ENCODE measurements at places on chromosomes 4 and X. TPM values are rescaled to one million over a fixed set of nuclear protein-coding genes. Genes with fewer than 3 reads are reported as not detected.

GRCh38 chrX:104084534-104085277 is 8.7 kb upstream of the TMSB15C start:
- no peak for DNase-seq

DNA sequence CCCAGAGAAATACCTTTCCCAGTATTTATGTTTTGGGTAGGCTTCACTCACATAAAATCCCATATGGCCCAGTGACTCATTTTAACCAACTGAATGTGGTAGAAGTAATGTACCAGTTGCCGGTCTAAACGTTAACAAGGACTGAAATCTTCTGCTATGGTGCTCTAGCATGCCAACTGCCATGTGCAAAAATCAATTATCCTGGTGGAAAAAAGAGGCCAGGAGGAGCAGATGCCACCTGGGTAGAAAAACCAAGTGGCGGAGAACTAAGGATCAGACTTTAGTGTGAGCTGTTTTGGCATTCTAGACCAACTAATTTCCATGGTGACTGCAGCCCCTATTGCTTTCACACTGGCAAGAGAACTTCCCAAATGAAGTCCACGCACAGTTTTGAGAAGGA is 1660.7 kb upstream of the ADGRL3 start:
- DNase-seq, result no peak

DNA sequence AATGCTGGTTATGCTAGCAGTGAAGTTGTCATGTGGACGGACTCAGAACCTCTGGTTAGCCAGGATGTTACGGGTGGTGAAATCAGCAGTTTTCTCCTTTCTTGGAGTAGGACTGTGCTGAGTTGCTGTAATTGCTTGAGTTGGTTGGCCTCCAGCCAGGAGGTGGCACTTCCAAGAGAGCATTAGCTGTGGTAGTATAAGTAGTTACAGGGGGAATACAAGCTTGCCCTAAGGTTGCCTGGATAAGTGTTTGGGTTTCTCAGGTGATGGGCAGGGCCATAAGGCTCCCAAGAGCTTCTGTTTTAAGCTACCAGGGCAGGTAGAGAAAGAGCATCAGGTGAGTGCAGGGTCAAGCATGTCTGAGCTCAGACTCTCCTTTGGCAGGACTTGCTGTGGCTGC is 103.0 kb downstream of the ZNF518B start:
- DNase-seq, result no peak

- DNase-seq, result no peak
These were observed 1.9 kb downstream of the TLR7 start for GRCh38 chrX:12868747-12869146.

- DNase-seq, result no peak
These were observed 26.1 kb upstream of the TBC1D1 start for GRCh38 chr4:37864786-37865185.

- DNase-seq, result peak; percentile 79
These were observed 71.0 kb upstream of the AFAP1 start for GRCh38 chr4:8010618-8011017.

DNA sequence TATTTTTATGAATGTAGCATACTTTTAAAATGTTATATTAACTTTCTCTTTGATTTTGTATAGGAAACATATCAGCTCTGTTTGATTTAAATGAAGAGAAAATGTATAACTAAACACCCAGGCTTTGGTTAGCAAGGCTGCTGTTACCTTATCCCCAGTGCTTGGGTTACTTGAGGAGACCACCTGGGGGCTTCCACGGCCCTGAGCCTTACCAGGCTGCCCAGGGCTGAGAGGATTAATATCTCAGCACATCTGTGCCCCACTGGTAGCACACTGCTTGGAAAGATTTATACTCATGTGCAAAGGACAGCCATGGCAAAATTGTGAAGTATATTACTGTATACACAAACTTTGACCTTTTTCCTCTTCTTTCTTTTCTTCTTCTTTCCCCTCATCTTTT is 752.9 kb downstream of the RAPGEF2 start:
- DNase-seq, result no peak

DNA sequence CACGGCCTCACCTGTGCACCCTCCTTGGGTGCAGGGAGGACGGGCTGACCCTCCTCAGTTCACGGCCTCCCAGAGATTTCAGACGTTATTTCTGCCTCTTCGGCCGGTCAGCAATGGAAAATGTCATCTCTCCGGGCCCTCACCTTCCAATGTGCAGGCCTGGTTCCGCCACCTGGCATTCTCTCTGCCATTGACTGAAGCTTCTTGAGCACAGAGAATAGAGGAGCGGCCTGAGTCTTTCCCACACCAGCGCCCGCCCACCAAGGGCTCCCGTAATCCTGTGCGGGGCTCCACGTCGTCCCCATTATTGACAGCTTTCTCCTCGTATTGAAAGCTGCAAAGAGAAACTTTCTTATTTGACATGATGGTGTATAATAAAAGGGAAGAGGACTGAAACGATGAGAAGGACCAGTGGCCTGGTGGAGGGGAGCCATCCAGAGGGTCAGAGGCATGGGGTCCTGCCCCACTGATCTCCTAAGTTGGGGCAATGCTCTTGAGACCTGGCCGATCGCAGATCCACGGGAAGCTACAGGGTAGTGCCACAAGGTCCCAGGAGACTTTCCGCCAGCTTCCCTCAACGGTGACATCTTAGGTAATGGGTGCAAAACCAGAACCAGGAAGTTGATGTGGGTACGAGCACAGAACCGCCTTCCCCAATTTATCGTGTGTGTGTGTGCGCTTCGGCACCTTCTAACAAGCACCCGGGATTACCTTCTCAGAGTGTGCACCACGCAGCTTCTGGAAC is 20.6 kb downstream of the HTRA3 start:
- peak; percentile 10 for DNase-seq

GRCh38 chr4:77199276-77199675 is 42.3 kb downstream of the CCNG2 start:
- no peak for DNase-seq

GRCh38 chrX:19964017-19964710 is 26.7 kb downstream of the BCLAF3 start:
- no peak for DNase-seq

DNA sequence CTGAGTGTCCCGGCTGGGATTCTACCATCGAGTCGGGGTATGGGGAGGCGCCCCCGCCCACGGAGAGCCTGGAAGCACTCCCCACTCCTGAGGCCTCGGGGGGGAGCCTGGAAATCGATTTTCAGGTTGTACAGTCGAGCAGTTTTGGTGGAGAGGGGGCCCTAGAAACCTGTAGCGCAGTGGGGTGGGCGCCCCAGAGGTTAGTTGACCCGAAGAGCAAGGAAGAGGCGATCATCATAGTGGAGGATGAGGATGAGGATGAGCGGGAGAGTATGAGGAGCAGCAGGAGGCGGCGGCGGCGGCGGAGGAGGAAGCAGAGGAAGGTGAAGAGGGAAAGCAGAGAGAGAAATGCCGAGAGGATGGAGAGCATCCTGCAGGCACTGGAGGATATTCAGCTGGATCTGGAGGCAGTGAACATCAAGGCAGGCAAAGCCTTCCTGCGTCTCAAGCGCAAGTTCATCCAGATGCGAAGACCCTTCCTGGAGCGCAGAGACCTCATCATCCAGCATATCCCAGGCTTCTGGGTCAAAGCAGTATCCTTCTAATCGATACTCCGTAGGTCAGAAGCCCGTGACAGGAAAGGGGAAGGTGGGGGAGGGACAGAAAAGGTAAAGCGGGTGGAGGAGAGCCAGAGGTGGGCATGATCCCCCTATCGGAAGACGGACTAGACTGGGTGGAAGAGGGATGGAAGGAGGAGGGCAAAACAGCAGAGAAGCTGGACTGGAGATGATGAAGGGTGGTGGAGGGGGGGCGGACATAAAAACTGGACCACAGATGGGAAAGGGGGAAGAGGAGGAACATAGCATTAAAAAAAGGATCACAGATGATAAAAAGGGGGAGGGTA is 828 bp downstream of the TSPYL2 start:
- peak; percentile 75 for DNase-seq

- no peak for DNase-seq
These were observed 313.1 kb upstream of the ANXA10 start for GRCh38 chr4:167779280-167779679.

GRCh38 chr4:91936311-91936710 is 367.5 kb upstream of the GRID2 start:
- DNase-seq, result peak; percentile 44

DNA sequence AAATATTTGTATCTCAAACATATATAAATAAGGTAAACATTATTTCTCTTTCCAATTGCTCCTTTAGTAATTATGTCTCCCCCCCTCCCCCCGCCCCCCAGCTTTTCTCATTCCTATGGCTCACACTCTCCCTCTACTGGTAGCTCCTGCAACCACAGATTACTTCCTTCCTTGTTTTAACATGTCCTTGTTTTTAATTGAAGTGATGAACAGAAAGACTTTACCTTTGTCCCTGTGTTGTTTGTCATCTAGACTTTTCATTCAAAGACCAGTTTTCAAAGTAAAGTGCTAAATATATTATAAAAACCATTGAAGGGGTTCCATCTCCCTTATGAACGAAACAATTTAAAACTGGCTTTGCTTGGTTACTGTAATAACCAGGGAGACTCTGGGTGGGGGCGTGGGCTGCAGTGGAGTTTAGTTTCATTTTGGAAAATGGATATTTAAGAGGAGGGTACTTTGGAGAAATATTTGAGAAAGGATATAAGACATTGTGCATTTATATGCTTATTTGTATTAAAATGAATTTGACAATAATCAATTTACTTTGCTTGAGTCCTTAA is 352.9 kb downstream of the RAPGEF2 start:
- peak; percentile 43 for DNase-seq

SYNPO2 gene
- polyA plus RNA-seq, result 2.8 TPM

UGT2A1 gene
- polyA plus RNA-seq, result not detected

NSDHL gene
- polyA plus RNA-seq, result 18.6 TPM

UGT2B17 gene
- polyA plus RNA-seq, result not detected

SLC38A5 gene
- polyA plus RNA-seq, result 54.9 TPM

PAGE2B gene
- not detected for polyA plus RNA-seq
